ENCODE measurements at places on chromosomes 4 and X. TPM values are rescaled to one million over a fixed set of nuclear protein-coding genes. Genes with fewer than 3 reads are reported as not detected.
A peak's percentile ranks its signal among the peaks of the same experiment; 100 is the strongest.

RTL3 gene
- total RNA-seq, result not detected

MID1IP1 gene
- total RNA-seq, result 9.5 TPM

DNA sequence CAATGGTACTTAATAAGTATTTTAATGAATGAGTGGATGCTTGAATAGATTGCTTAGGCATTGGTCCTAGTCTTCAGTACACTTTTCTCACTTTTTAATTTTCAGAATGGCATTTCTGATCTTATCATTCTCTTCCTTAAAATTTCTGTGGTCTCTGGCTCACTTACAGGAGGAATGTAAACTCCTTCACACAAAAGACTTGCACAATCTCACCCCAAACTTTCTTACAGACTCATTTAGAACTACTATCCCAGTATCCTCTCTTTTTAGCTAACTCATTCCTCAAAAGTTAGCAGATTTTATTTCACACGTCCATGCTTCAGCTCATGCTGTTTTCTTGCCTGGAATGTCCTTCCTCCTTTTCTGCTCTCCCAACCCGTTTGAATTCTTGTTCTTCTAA, 350.1 kb downstream of the GRXCR1 start:
- peak; percentile 1 for DNase-seq

GRCh38 chr4:123317211-123317610, 79.4 kb upstream of the SPRY1 start:
- no peak for DNase-seq

DNA sequence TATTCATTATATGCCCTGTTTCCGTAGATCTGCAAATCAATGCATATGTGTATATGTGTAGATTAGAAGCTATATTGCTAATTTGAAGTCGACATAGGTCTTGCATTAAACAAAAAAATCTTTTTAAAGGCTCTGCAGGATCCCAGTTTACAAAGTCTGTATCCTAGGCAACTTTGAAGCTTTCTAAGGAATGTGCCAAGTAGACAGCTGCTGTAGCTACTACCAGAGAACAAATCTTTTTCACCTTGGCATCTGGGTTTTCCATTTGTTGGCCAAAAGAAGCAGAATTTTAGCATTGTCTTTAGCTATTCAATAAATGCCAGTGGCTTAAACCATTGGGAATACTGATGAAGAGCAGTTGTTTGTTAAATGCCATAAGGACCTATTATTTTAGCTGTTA, 88.0 kb downstream of the NAA11 start:
- no peak for DNase-seq

GRCh38 chr4:26175905-26176470, 144.8 kb upstream of the RBPJ start:
- no peak for DNase-seq

DNA sequence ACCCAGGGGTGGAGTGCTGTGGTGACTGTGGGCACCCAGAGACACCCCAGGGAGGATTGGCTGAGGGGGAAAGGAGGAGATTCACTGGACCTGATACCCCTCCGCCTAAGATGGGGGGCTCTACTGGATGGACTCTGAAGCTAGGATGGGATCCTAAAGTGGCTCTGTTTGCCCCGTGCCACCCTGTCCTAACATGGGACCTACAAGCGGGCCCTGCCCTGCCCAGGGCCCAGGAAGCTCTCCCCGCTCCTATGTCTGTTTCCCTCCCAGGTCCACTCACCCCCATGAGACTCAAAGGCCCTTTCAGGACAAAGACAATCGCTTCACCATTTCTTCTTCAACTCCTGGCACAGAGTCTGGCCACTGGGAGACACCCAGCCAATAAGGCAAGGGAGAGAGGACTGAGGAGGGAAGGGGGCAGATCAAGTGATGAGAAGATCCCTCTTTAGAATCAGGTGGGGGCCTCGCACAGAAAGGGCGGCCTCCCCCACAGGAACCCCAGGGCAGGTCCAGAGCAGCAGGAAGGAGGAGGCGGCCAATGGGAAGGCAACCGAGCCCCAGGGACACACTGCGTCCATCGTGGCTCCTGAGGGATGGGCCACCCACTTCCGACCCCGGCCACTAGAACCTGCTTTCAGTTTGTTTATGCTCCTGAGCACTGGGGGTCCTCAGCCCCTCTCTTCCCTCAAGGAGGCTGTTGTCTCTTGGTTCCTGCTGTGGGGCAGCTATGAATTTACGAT, 155.4 kb downstream of the AFAP1 start:
- no peak for DNase-seq

DNA sequence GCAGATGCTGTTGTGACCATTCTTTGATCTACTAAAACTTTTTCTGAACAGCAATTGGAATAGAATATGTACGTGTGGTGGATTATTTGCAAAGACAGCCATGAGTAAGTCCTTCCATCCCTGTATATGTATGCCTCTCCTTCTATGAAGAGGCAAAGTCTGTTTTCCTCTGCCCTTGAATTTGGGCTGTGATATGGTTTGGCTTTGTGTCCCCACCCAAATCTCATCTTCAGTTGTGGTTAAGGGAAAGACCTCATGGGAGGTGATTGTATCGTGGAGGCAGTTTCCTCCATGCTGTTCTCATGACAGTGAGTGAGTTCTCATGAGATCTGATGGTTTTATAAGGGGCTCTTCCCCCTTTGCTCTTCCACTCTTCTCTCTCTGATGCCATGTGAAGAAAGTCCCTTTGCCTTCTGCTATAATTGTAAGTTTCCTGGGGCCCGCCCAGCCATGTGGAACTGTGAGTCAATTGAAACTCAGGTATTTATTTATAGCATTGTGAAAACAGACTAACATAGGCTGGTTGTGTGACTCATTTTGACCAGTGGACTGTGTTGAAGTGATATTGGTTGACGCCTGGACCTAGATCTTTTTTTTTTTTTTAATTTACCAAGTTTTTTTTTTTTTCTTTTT, 108.3 kb upstream of the CAMK2D start:
- DNase-seq, result peak; percentile 82

SSX3 gene
- total RNA-seq, result not detected

DNA sequence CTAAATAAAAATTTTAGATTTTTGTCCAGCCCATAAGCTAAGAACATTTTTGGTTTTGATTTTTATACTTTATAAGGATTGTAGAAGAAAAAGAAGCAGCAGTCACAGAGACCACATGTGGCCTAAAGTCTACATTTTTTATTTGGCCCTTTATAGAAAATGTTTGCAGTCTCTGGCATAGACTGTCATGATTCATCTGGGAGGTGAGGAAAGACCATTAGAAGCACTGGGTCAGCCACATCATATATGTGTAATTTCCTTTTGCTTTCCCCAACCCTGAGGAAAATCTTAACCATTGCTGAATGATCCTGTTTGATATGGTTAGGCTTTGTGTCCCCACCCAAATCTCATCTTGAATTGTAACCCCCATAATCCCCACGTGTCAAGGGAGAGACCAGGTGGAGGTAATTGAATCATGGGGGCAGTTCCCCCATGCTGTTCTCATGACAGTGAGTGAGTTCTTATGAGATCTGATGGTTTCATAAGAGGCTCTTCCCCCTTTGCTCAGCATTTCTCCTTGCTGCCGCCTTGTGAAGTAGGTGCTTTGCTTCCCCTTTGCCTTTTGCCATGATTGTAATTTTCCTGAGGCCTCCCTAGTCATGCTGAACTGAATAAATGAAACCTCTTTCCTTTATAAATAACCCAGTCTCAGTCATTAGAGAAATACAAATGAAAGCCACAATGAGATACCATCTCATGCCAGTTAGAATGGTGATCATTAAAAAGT, 12.1 kb upstream of the COPS4 start:
- DNase-seq, result no peak

CPE gene
- total RNA-seq, result 10.3 TPM

PLCXD1 gene
- total RNA-seq, result 20.3 TPM

GRCh38 chr4:94623126-94623911, 134.4 kb upstream of the BMPR1B start:
- DNase-seq, result no peak

- no peak for DNase-seq
Measured at GRCh38 chrX:334331-334891, 15.8 kb upstream of the GTPBP6 start.

GRID2 gene
- not detected for total RNA-seq

DNA sequence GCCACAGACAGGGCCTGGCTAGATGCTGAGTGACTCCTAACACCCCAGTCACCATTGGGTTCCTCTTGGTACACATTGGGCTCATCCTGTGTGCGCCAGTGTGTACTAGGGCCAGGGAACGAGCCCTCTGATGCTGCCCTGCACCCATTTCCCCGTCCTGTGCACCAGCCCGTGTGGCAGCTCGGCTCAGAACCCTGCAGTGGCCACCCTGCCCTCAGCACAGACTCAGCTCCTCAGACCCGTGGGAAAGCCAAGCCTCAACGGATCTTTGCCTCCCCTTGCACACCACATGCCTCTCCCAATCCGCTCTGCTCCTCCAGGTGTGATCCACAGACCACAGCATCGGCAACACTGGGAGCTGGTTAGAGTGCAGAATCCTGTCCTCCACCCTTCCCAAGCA, 38.6 kb downstream of the EVC start:
- no peak for DNase-seq

- no peak for DNase-seq
Measured at GRCh38 chrX:127879585-127879984, 172.6 kb downstream of the ACTRT1 start.

GRCh38 chr4:81522711-81523110, 51.0 kb upstream of the RASGEF1B start:
- no peak for DNase-seq

DNA sequence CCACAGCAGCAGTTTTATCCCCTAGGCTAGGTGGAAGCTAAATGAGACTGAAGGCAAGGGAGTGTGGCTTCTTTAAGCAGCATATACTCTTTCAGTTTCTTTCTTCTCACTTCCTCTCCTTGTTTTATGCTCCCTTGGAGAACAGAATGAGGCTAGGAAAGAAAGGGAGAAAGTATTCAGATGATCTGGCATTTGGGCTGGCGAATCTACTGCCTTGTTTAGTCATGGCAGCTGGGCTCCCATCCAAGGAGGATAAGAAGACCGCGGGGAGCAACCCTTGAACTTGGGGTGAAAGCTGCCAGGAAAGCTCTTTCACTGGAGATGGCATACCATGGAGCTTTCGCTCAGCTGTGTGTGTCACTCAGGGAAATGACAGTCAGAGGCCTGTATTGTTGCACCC, 72.1 kb downstream of the ARHGEF38 start:
- DNase-seq, result peak; percentile 80

DNA sequence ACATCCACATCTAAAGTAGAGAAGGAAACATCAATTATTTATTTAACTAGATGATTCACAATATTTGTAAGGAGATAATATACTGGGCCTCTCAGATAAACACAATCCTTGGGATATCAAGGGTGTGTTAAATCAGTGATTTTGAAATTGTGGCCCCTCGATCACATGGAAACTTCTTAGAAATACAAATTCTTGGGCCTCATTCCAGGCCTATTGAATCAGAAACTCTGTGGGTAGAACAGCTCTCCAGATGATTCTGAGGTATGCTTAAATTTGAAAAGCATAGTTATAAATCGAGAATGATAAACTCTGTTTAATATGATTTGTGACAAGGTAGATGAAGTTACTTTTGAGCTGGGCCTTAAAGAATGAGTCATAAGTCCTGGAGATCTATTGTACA, 64.3 kb upstream of the GPR174 start:
- no peak for DNase-seq

PAGE1 gene
- not detected for total RNA-seq

NLRP2B gene
- total RNA-seq, result not detected

DNA sequence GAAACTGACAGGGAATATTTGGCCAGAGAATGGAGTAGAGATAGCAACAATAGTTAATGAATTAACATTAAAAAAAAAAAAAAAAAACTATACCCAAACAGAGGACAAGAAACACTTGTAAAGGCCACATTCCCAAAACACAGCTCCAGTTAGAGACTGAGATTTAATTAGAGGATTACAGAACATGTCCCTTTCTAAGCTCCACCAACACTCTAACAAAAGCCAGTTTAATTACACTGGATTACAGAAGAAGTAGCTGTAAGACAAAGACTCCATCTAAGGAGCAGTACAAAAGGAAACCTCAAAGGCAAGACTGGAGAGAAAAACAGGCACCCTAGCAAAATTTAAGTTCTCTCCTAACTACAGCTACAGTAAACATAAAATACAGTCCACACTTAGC, 1247.7 kb upstream of the AGA start:
- DNase-seq, result no peak

PDZD11 gene
- 113 TPM for total RNA-seq

DNA sequence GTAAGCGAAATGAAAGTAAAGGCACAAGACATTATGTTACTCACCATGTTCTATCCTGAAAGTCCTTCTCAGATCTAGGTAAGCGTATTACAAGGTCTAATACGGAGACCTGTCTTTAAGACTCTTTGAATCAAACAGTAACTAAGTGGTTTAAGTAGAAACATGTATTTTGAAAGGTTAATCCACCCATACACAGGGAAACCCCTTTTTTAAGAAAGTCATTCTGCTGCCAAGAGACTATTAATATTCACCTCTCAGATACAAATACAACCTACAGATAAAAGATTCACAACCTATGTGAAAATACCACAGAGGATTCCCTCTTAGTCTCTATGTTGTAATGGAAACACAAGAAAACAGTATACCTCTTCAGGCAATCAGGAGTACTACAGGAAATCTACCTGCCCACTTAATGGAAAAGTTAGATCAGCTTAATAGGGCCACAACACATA, 63.2 kb upstream of the TNIP3 start:
- DNase-seq, result no peak

ADH7 gene
- total RNA-seq, result not detected

DNA sequence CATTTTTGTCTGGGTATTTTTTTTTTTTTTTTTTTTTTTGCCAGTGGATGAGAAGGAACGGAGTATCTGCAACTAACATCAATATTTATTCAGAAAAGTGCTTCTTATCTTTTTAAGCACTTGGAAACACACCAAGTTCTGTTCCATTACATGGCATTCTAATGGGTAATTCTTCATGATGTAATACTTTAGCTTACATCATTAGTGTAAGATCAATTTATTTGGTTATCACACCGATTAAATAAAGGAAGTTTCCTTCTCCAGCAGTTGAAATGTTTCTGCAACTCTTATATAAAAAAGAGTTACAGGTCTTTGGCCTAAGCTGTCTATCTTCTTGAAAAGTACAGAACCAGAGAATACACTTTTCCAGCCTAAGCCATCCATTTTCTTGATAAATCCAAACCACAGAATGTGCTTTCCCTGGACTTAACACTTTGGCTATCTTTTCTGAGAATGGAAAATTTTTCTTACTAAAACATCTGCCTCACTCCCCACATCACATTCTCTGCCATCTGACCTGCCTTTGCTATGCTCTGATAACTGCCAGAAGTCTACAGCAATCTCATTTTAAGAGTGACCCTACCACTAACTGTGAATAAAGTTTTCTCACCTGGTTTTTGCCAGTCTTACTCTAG, 191.9 kb upstream of the MAB21L2 start:
- no peak for DNase-seq
